NCI-H774 (cell line): ENCODE measurements at places on chromosomes 11 and 22.

DNA sequence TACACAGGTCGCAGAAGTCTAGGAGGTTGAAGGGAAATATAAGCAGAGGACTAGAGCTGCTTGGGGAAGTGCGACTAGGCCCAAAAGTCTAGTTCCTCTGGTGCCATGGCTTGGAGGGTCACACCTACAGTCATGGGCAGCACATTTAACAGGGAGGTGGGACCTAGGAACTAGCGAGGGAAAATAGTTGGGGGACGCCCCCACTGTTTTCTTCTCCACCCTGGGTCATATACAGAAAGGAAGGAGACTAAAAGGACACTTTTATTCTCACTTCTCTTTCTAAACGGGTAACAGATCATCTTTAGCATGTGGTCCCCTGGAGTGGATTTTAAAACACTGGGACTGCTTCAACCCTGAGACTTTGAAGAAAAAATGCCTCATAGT lies 16.6 kb downstream of the APIP start:
- no peak for DNase-seq

GRCh38 chr11:66818231-66818955 lies 24.8 kb upstream of the RCE1 start:
- no peak for DNase-seq

GRCh38 chr22:50691521-50691920 lies 18.9 kb downstream of the SHANK3 start:
- DNase-seq: no peak

- no peak for DNase-seq
Measured at GRCh38 chr11:122897606-122898210, 15.1 kb downstream of the JHY start.

GRCh38 chr11:45275828-45276227 lies 10.3 kb downstream of the SYT13 start:
- DNase-seq: no peak

- DNase-seq: no peak
Measured at GRCh38 chr11:21564095-21564494, 628.8 kb upstream of the ANO5 start.

- no peak for DNase-seq
Measured at GRCh38 chr11:104093426-104094280, 57.2 kb downstream of the DDI1 start.

DNA sequence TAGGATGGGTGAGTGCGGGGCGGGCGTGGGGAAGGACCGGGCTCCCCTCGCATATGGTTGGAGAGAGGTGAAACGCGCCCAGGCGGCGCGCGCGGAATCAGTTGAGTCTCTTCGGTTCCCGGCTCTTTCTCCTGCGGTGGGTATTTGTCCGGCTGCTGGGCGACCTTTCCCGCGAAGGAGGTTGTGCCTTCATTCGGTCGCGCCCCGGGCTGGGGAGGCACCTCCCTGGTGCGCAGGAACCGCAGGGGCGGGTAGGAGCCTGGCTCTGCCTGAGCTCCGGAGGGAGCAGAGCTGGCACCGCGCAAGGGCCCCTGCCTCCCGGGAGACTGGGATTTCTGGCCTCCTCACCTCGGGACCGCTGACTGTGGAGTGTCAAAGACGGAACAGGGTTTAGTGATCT lies 27.5 kb downstream of the SAA4 start:
- DNase-seq: no peak

DNA sequence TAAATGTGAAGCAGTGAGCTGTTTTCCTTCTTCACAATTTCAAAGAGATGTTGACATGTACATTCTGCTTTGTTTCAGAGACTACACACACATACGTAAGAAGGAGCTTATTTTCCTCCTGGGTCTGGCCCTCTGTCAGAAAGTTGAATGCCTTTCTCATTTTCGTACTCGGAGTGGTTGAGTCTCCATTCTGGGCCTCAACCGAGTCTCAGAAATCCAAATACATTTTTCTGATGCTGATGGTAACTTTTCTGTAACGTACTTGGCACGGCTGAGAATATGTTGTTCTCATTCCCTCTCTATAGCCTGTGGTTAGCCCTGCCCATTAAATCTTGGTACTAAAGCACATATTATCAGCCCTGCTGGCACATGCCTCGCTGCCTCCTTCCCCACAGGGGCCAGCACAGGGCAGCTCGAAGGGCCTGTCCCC lies 25.3 kb downstream of the PARVA start:
- no peak for DNase-seq

DNA sequence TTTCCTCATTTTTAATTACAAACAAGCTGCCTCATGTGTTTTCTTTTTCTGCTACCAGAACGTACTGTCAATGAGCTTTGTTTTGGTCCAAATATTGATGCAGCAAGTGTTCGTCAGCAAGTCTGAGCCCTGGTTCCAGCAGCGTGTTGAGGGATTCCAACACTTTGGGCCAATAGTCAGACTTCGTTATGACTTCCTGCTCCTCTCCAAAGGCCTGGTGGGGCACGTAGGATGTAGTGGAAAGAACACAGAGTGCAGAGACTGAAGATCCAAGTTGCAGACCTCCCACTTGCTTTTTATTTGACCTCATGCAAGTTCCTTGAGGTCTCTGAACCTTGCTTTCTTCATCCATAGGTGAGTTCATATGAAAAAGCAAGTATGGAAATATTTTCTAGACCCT lies 138.2 kb downstream of the BBOX1 start:
- no peak for DNase-seq

DNA sequence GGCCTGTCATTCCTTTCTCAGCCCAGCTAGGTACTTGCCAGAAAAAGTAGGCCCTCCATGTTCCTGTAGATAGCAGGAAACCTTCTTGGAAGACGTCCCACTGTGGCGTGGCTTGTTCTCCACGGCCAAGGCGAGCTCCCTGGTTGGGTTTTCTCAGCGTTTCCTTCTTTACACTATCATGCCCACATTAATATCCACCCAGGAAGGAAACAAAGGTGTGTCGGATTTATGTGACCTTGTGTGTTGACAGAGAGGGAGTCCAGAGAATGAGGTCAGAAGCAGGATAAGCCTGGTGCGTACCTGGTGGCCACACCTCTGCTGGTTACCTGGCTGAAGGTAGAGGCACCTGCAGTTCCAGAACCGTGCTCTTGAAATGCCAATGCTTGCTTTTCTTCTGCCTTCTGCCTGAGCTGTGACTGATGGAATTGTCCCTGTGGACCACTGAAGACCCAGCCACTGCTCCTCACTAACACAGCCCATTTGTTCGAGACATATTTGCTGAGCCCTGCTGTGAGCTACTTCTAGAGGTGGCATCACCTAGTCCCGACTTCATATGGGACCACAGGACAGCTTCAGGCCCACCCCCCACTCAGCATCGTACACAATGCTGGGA lies 7.9 kb downstream of the ASPHD2 start:
- no peak for DNase-seq

- DNase-seq: no peak
Measured at GRCh38 chr22:24406322-24407277, 20.8 kb upstream of the ADORA2A start.

GRCh38 chr11:122697636-122698167 lies 42.2 kb downstream of the UBASH3B start:
- DNase-seq: no peak
